ENCODE measurements at places on chromosomes 11 and 22. TPM values are rescaled to one million over a fixed set of nuclear protein-coding genes. Genes with fewer than 3 reads are reported as not detected.

GRCh38 chr22:43066844-43067385, 22.3 kb downstream of the TTLL1 start:
- no peak for DNase-seq

GRCh38 chr22:17164392-17165024, 5.4 kb upstream of the HDHD5 start:
- no peak for DNase-seq

Gene SEC14L6
- not detected for total RNA-seq

DNA sequence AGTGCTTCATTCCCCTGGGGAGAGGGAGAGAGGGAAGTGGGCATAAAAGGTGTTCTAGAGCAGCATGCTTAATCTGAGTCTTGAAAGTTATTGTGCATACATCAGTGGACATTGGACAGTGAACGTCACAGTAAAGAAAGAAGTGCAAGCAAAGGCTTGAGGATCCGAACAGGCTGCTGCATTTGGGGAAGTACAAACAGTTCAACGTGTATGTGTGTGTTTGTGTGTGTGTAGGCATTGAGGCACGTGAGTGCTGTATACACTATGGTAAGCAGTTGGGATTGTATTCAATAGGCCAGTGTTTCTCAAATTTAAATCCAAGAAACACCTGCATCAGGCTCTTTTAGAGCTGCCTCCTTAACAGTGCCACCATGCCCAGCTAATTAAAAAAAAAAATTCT, 10.4 kb upstream of the EIF3M start:
- DNase-seq, result no peak

DNA sequence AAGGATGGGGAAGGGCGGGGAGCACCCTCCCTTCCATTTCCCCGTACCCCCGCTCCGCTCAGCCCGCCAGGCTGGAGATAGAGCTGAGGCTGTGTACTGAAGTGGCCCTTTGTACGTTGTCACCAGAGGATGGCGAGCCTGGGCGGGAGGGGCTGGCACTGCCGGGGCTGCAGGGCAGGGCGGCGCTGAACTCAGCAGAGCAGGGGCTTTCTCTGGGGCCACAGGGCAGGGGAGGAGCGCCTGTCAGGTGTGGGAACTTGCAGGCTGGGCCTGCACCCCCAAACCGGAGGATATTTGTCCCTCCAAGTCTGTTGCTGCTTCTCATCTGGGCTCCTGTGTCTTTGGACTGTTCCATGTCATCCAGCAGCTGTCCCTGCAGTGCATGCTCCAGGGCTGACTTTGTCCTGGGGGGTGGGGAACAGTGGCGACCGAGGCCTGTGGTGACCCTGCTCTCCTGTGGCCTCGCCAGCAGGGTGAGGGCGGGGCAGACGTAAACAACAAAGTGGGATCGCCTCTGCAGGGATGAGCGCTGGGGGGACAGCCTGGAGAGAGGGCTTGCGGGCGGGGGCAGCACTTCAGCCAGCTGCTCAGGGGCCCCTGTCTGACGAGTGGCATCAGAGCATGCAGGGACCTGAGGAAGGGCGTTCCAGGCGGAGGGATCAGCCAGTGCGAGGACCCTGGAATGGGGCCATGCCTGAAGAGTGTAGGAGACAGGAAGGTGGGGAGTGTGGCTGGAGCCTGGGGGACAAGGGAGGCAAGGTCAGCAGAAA, 13.1 kb downstream of the MGAT3 start:
- DNase-seq, result no peak

DNA sequence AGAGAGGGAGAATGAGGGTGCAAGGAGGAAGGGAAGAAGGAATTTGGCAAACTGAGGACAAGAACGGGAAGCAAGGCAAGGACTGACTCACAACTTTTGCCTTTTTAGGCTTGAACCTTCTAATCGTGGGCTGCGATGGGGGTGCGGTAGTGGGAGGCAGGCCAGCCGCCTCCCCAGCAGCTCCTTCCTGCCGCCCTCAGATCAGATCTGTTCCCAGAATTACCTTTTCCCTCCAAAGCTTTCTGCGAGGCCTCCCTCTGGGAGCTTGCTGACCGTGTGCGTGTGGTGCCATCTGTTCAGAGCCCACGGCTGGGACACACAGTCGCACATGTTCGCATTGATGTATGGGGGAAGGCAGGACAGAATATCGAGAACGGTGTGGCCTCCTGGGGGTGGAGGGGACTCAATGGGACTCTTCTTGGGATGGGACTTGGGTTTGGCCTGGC, 86.9 kb upstream of the PARVA start:
- DNase-seq, result no peak

- DNase-seq, result no peak
These were observed 76.7 kb downstream of the FAR1 start for GRCh38 chr11:13745165-13745564.

Gene TYMP
- 76.6 TPM for total RNA-seq
